ENCODE measurements at places on chromosomes 3 and 15.
A peak's percentile ranks its signal among the peaks of the same experiment; 100 is the strongest.

DNA sequence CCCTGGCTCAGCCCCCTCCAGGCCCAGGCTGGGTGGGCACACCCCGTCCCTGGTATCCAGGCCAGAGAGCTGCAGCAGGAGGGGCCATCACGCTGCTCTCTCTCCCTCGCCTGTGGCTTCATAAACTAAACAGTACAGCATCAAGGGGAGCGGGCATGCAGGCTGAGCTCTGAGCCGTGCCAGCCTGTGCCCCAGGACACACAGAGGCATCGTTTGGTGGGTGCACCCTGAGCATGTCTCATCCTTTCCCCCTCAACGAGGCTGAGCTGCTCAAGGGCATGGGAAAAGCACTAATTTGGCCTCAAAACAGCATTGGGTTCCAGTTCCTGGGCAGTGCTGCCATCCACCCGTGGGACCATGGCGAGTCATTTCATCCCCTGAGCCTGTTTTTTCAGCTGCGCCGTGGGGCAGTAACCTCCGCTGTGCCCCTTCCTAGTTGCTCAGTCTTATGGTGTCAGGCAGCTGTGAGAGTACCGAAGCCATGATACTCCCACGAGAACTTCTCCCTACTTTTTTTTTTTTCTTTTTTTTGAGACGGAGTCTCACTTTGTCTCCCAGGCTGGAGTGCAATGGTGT lies 79.6 kb downstream of the CPN2 start:
- no peak for DNase-seq

- DNase-seq: peak; percentile 60
Observed at GRCh38 chr15:45732662-45733061, 97.8 kb downstream of the SQOR start.

DNA sequence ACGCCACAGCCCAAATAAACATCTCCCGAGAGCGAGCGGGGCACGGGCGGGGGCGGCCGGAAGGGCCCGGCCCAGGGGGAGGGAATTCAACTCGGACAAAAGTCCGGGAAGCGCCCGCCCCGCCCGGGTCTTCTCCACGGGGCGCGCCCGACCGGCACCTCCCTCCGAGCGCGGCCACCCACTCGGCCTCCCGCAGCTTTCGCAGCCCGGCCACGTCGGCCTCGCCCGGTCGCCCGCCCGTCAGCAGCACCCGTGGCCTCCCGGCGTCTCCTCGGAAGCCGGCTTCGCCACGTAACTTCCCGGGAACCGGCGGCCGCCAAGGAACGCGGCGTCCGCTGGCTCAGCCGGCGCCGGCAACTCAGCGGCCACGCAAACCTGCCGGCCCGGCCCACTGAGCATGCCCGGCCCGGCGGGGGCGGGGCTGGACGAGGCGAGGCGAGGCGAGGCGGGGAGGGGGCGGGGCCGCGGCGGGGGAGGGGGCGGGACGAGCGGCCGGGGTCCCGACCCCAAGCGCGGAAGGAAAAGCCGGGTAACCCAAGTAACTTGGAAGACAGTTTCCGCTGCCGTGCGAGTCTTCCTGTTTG lies at the start of gene TJP1:
Gene TJP1 (minus strand): TSS at position 369 of the 584 bp plus-strand sequence. CDS start 440 bp downstream, outside the sequence.
- DNase-seq: no peak

GRCh38 chr15:59516655-59517461 lies 78.9 kb downstream of the FAM81A start:
- no peak for DNase-seq

DNA sequence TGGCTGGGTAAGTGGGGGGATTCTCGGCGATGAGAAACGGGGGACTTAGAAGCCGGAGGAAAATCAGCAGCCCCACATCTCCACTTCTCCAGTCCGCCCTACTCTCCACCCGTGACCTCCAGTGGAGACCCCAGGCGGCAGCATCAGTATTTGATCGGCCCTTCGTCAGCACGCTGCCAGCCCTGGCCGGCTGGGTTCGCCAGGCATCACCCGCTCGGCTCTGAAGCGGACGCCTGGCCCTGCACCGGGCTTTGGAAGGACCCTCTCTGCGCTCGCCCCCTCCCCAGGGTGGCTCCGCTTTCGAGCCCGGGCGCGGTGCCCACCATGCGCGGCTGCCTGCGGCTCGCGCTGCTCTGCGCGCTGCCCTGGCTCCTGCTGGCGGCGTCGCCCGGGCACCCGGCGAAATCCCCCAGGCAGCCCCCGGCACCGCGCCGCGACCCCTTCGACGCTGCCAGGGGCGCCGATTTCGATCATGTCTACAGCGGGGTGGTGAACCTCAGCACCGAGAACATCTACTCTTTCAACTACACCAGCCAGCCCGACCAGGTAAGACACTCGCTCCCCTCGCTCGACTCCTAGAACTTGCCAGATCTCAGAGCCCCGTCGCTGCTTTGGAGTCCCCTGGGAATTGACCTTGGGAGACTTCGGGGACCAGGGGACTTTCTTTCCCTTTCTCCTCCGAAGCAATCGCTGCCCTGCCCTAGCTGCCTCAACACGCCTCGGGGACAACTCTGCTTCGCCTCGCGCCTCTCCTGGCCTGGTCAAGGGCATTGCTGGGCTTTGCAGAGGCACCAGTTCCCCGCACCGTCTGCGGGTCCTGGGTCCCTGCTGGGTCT lies 561 bp downstream of the SIDT1 start:
- peak; percentile 23 for DNase-seq

- DNase-seq: no peak
Observed at GRCh38 chr3:68334367-68334986, 597.9 kb downstream of the TAFA4 start.

DNA sequence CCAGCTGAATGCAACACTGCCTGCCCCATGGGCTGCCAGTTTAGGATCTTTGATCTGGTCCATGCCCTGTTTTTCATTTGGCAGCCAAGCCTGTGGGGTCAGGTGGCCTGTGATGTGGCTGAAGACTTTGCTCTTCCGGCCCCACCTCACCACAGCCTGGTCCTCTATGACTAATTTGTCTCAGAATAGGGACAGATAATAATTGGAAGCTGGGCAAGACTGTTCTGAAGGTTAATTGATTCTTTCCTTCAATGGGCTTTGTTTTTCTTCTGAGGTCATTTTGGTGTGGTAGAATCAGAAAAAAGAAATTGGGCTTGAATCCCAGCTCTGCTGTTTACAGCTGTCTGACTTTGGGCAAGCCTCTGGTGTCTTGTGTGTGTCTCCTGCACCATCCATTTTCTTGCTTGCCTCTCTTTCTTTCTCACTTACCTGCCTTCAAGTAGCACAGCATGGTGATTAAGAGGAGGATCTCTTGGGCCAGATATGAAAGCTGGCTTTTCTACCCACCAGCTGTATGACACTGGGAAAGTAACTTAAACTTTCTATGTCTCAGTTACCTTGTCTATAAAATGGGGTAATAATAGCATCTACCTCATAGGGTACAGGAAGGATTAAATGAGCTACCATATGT lies 24.2 kb downstream of the ABHD2 start:
- no peak for DNase-seq

GRCh38 chr3:58223855-58224254 lies 13.1 kb upstream of the DNASE1L3 start:
- DNase-seq: no peak

GRCh38 chr15:67142767-67143100 lies 77.3 kb downstream of the SMAD3 start:
- DNase-seq: no peak

All from NCI-H1694 treated with DMSO at 0.1 percent for 48 hours (cell line).